ENCODE measurements at places on chromosomes 2 and 18.
A peak's percentile ranks its signal among the peaks of the same experiment; 100 is the strongest.

DNA sequence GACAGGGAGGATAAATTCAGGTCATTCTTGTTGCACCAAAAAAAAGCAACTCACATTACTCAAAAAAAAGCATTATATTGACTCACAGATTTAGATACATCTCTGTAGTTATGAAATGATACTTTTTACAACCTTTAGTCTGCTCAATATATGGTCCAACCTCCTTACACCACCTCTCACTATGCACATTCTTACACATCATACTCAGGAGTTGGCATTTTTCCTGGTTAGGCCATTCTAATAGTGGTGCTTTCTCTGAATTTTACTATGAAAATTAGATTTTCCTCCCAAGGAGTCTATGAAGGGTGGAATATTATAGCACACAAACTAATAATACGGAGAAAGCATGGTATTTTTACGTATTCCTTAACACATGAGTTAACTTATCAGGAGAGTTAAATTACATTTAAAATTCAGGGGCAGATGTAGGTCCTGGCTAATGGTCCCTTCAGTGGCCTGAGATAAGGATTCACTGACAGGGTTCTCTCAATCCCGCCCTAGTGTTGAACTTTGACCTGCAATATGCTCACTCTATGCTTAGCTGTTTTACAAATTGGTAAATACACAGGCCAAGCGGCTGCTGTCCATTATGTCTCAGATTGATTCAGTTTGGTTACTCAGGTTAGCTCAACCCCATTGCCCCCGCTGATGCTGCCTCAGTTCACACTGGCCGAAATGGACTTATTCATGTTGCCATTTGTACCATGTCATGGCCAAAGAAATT, 153.6 kb downstream of the NCKAP5 start:
- no peak for DNase-seq

- no peak for DNase-seq
Measured at GRCh38 chr2:145413261-145414030, 893.5 kb upstream of the ZEB2 start.

DNA sequence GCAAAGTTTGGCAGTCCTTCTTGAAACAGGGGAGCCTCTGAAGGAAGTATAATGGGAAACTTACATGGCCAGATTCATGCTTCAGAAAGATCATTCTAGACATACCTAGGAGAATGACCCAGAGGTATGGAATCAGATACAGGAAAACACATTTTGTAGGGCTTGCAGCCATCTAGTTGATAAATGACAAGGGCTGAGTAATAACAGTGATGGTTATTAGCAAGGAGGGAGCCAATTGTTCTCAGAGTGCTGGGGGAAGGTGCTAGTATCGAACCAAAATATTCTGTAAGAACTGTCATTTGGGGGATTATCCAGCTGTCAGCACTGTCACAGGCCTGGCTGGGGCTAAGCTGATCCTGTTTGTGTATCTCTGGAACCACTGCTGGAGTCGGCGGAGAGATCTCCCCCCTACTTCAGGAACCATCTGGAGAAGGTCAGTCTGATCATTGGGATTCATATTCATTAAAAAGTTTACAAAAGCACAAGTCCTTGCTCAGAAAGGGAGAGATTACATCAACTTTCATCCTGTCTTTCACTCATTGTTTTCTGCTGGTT, 113.8 kb upstream of the THSD7B start:
- no peak for DNase-seq

GRCh38 chr2:106886916-106887758, 1.2 kb upstream of the ST6GAL2 start:
- DNase-seq = peak; percentile 7

- DNase-seq = no peak
Measured at GRCh38 chr18:10041180-10041579, 127.4 kb downstream of the VAPA start.

GRCh38 chr18:47342566-47342965, 91.1 kb upstream of the SKOR2 start:
- DNase-seq = no peak

DNA sequence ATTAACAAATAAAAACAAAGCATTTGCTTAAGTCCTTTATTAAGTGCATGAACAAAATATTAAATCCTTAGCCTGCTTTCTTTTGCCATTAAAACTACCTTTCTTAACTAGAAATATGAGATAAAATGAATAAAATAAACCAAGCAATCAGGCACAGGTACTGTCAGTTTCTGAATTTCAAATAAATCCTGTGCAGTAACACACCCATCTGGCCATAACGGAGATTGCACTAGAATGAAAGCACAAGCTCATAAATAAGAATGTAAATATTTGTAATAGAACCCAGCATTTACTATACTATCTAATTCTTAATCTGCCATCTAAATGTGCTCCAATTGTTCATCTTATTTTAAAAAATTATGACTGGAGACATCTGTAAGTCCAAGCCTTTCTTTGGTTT, 31.9 kb downstream of the PRKRA start:
- DNase-seq = no peak
